Femur (tissue), 1 donor: ENCODE measurements at places on chromosomes 1 and 21.

GRCh38 chr1:52502789-52503188 lies 50.1 kb downstream of the TUT4 start:
- DNase-seq: no peak

DNA sequence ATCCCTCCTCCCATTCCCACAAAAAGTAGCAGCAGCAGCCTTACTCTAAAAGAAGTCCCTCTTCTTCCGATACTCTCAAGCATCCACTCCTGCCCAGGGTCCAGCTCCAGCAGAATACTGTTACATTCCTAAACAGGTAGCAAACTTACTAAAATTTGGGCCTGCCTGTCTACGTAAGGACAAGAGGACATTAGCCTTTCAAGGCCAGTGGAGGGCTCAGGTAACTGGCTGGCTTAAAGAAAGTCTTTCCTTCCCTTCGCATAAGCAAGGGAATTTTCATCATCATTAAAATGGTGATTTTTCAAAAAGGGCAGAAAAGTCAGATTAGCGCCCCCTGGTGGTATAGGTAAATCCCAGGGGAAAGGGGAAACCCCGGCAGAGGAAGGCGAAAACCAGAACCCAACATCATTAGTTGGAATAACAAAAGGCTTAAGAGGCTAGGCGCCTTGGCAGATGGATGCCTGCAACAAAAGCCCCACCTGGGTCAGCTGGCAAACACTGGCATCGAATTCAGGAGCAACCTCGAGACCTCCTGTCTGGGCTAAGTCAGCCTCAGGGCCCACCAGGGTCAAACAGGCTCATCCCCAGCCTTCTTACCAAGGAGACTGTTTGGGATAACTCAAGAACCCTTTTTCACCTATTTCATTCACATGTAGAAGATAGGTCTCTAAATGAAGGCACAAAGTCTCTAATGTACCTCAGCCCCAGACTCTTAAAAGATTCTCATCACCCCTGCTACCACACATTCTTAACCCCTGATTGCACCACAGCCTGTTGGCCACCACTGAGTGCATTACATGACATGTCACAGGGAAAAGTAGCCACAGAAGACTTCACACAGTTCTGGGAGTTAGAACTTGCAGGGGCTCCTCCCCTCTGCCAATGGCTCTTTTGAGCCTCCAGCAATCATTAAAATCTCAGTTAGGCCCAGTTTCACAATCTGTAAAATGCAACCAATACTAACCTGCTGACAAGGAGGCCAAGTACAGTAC lies 36.7 kb downstream of the ERI3 start:
- peak; percentile 31 for DNase-seq

DNA sequence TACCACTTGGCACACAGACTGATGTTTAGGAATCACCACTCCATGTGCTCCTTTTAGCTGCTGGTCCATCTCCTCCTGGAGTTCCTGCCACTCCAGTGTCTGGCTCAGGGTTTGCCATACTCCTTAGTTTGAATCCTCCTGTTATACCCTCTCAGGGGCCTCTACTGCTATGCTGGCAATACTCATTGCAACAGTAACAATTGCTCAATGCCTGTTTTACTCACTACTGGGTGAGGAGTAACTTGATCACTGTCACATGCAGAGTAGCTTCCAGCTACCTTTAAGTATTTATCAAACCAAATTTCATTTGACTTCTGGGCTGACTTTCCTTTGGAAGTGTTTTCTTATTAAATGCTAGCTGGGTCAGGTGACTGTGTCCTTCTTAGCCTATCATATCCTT lies 107.2 kb upstream of the WLS start:
- no peak for DNase-seq

- DNase-seq: no peak
Measured at GRCh38 chr1:45501505-45501859, 1.4 kb downstream of the MMACHC start.

- DNase-seq: peak; percentile 83
Measured at GRCh38 chr1:156898161-156898566, 4.6 kb downstream of the PEAR1 start.

GRCh38 chr1:10522322-10522860 lies 47.6 kb downstream of the PEX14 start:
- DNase-seq: no peak

- DNase-seq: no peak
Measured at GRCh38 chr1:185464777-185465176, 147.7 kb upstream of the IVNS1ABP start.

DNA sequence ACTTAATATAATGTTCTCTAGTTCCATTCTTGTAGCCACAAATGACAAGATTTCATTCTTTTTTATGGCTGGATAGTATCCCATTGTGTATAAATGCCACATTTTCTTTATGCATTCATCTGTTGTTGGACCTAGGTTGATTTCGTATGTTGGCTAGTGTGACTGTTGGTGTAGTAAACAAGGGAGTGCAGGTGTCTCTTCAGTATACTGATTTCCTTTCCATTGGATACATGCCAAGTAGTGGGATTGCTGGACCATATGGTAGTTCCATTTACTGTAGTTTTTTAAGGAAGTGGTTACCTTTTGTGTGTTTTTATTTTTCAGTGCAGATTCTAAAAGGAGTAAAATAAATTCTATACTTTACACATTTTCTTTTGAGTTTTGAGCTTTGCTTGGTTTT lies 5.7 kb downstream of the PARK7 start:
- no peak for DNase-seq

- DNase-seq: no peak
Measured at GRCh38 chr1:178189814-178190213, 95.9 kb downstream of the RASAL2 start.

DNA sequence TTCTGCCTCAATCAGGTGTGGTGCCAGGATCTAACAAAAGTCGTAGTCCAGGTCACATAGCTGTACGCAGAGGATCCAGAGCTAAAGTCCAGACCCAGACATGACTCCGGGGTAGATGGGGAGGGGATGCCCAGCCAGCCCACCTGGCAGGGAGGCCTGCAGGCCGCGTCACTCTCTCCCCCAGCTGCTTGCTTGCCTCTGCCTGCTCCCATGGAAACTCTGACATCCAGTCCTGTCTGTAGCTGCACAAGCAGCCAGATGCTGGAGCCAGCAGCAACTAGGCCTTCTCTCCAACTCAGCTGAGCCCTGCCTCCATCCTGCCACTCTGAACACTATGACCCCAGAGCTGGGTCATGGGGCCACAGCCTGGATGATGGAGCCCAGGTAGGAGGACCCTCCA lies 8.1 kb downstream of the COL8A2 start:
- peak; percentile 88 for DNase-seq

DNA sequence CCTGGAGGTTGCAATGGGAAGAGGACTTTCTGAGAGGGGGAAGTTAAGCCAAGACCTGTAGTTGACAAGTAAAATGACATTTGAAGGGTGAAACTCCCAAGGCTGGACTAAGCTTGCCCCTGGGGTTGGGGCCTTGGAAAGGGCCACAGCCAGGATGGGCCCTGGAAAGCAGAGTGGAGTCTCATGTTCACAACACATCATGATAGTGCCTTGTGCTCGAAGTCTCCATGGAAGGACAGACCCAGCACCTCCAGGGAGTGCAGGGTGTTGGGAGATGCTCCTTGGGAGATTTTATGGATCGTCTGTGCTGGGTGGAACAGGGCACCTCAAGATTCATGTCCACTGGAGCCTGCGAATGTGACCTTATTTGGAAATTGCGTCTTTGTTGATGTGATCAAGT lies 55.6 kb upstream of the ACTRT2 start:
- DNase-seq: peak; percentile 7

DNA sequence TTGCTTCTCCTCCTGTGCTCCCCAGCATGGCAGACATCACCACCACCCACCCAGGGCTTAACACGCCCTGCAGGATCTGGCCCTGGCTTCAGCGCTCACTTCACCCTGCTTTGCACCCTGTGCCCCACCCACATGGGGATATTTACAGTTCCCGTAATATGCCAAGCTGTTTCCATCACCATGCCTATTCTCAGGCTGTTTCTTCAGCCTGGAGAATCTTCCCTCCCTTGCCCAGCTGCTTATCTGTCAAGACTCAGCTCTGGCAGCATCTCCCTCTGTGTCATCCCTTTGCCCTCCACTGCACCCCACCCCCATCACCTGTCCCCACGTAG lies 3.6 kb upstream of the AHCYL1 start:
- DNase-seq: no peak

DNA sequence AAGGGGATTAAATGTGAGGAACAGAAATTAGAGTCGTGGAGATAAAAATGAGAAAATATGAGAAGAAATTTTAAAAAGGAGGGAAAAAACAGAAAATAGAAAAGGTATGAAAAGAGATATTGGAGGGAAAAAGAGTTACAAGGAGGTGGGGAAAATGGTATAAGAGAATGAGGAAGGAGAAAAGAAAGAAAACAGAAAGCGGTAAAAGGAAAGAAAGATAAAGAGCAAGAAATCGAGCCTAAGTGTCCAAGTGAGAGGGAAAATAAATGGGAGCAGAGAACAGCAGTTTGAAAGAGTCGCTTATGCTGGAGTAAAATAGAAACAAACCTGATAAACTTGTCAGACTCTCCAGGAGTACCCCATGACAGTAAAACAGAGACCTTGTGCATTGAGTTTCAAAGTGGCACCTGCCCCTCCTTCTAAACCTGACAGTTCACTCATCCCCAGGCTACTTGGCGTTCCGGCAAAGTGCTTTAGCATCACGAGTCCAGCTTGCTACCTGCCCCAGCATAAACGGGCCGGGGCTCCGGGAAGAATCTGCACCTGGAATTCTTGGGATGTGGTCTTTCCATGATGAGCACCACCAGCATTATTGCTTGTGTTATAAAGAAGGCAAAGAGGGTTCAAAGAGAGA lies 585 bp downstream of the NEGR1 start:
- DNase-seq: no peak

GRCh38 chr1:204320382-204320804 lies 39.3 kb downstream of the PLEKHA6 start:
- DNase-seq: no peak

GRCh38 chr1:48846441-48846840 lies 69.8 kb upstream of the BEND5 start:
- no peak for DNase-seq

- DNase-seq: no peak
Measured at GRCh38 chr1:111030590-111030989, 66.9 kb upstream of the LRIF1 start.

DNA sequence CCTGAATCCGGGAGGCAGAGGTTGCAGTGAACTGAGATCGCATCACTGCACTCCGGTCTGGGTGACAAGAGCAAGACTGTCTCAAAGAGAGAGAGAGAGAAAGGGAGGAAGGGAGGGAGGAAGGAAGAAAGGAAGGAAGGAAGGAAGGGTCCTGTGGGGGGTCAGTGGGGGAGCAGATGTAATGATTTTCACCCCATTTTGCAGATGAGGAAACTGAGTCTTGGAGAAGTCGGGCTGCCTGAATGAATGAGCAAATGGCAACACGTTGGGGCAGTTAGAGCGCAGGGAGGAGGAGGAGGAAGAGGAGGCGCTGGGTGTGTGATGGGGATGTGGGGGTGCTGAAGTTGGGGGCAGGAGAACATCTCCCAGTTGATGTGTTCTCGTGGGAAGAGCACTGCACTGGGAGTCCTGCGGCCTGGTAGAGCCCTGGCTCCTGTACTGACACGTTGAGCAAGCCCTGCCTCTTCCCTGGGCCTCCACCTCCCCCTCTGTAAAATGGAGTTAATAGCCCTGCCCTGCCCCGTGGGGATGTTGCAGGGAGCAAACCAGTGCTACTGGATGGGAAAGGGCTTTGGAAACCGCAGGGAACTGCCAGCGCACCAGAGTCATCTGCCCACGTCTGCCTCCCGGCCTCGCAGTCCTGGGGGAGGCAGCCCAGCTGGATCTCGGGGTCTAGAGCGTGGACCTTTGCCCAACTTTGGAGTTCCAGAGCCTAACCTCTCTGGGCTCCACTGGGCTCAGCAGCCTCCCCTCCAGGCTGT lies 103.2 kb upstream of the CASZ1 start:
- no peak for DNase-seq

DNA sequence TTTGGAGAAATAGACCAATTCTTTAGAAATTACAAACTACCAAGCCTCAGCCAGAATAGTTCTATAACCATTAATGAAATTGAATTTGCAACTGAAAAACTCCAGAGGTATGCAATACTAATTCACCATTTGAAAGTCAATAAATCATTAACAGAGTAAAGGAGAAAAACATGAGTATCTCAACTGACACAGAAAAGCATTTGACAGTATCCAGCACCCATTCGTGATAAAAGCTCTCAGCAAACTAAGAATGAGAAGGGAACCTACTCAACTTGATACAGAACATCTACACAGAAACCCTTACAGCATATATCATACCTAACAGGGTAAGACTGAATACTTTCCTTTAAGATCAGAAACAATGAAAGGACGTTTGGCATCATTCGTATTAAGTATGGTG lies 54.3 kb downstream of the ST6GALNAC5 start:
- DNase-seq: no peak

DNA sequence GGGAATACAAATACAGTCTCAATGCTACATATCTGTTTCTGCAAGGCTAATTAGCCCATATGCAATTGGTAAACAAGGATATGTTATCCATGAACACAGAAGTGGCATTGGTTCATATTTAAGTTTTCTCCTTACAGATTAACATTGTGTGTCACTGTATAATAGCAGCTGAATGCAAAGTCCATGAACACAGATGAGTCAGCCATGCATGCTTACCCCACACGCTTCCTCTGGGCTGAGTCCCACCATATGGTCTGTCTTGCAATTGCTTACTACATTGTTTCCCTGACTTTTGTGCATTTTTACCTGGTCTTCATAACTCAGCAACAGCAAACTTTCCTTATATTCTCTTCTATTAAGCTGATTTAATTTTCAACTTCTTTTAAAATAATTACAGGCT lies 41.5 kb upstream of the TSNAX start:
- no peak for DNase-seq

DNA sequence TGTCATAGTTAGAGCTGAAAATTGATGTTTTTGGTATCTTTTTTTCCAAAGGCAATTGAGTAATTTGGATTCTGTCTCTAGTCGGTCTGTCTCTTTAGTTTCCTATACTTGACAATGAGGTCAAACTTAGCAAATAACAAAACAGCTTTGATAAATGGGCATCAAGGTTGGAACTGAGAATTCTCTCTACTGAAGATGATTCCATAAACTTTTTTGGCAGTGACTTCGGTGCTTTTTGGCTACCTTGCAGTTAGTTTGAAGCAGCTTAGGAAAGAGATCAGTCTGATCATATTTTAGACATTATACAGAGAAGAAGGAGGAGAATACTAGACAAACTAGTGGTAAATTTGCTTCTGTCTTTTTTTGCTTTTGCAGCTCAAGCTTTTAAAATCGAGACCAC lies 559 bp downstream of the VCAM1 start:
- no peak for DNase-seq

- no peak for DNase-seq
Measured at GRCh38 chr21:42358937-42359336, 7.4 kb downstream of the TFF1 start.

GRCh38 chr1:204483791-204484190 lies 10.8 kb downstream of the PIK3C2B start:
- no peak for DNase-seq
